Globus pallidus (tissue), 1 donor: ENCODE measurements at places on chromosomes 1 and 21.

DNA sequence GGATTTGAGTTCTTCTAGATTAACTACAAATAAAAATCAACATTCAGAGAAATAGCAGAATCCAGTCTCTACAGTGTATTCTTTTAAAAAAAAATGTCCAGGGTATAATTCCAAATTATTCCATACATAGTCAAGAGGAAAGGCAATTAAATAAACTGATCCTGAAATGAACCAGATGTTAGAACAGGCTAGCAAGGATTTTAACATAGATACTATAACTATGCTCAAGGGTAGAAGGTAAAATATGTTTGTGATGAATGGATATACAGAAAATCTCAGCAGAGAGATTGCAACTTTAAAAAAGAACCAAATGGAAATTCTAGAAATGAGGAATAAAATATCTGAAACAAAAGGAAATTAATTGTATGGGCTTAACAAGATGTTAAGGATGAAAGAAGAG lies 32.4 kb downstream of the CYYR1 start:
- DNase-seq: no peak

GRCh38 chr21:45826676-45827301 lies 154.8 kb upstream of the COL6A1 start:
- DNase-seq: no peak

- no peak for DNase-seq
These were observed 41.5 kb downstream of the CDK18 start for GRCh38 chr1:205545991-205546390.

- DNase-seq: no peak
These were observed at the start of gene SDC3 for GRCh38 chr1:30908696-30909364. SDC3 (minus strand) TSS chr1:30908758; CDS start chr1:30908586, 172 bp downstream.

DNA sequence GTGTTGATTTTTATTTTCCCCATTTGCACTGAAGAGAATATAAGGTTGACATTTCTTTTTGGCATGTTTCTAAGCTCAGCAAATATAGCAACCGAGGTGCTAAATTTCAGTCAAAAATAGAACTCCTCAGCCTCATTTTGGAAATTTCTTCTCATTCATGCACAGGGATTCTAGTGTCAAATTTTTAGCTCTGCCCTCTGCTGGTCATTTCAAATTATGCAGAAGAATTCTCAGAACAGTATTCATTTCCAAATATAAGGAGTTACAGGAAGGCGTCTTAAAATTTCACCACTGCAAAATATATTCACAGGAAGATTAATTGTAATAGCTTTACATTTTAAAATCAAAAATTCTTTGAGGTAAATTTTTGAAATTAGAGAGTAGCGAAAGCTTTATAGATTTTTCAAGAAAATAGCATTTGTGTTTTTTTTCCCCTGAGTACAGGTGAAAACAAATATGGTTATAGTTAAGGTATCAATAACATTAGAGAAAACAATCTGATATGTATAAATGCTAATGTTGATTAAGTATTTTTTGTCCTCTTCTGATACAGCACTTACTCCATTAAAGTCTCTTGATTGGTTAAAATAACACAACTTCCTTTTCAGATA lies 57.9 kb downstream of the FMN2 start:
- DNase-seq: peak; percentile 30
